IMR-90 (cell line): ENCODE measurements at places on chromosomes 11 and 22. TPM values are rescaled to one million over a fixed set of nuclear protein-coding genes. Genes with fewer than 3 reads are reported as not detected.

Gene TENM4
- total RNA-seq, result 9.0 and 9.2 TPM in 2 replicates

- no peak for DNase-seq
Observed at GRCh38 chr11:78080084-78080817, 589 bp upstream of the NDUFC2 start.

- DNase-seq, result peak; percentile 61
Observed at GRCh38 chr11:92886243-92886905, 83.1 kb upstream of the MTNR1B start.

GRCh38 chr11:102637731-102638130 lies 12.6 kb upstream of the MMP20 start:
- no peak for DNase-seq
